ENCODE measurements at places on chromosomes 4 and X.

DNA sequence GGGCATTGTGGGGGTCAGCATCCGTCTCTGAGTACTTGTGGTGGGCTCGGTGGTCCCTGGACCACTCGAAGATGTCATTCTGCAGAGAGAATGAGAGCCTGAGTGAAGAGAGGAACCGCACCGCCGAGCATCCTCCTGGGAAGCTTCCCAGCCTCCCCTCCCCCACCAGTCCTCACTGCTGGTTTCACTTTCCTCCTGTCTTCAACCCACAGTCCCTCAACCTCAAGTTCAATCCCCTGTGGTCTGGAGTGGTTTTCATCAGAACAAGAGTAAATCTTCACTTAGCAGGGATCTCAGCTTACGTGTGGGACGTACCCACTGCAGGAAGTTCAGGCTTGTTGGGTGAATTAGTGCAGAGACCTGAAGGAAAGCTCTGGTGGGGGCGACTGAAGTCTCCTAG lies 117.8 kb downstream of the SCD5 start:
- DNase-seq: no peak

DNA sequence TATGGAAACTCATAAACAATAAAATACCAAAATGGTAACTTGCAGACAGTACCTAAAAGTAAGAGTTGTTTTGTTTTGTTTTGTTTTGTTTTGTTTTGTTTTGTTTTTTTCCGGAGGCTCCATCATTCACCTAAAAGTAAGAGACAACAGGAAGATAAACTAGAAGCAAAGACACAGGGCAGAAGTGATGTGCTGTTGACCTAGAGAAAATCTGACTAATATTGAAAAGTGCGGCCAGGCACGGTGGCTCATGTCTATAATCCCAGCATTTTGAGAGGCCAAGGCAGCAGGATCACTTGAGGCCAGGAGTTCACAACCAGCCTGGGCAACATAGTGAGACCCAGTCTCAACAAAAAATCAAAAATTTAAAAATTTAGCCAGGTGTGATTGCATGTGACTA lies 5.6 kb upstream of the CENPC start:
- no peak for DNase-seq

- no peak for DNase-seq
Observed at GRCh38 chrX:63869506-63869905, 84.5 kb upstream of the ARHGEF9 start.

- no peak for DNase-seq
Observed at GRCh38 chr4:63580796-63581475, 828.3 kb downstream of the TECRL start.

DNA sequence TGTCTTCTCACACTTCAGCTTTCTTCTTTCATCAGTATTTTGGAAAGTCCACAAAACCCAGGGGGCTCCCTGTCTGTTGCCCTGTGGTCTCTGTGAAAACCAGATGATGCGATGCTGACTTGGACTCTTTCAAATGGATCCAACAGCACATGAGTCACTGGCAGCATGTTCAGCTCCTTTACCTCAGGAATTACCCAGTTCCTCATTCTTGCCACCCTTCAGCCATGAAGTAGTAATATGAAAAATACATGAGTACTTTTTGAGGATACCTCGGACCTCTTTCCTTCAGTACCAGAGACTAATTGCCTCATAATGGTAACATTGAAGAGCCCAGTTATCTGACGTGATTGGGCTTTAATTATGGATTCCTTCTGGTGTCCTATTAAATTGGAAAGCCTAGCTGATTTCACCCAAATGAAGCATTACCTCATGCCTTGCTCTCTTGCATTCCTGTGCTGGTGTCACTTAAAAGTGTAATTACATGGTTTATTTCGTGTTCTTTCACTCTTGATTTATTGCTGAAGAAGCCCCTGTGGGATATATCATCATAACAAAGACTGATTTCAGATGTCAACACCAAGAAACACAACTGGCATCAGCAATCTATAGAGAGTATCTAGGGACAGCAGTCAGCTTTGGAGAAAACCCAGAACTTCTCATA lies 63.4 kb downstream of the NFKB1 start:
- no peak for DNase-seq

GRCh38 chr4:5962416-5962815 lies 55.8 kb downstream of the C4orf50 start:
- no peak for DNase-seq

DNA sequence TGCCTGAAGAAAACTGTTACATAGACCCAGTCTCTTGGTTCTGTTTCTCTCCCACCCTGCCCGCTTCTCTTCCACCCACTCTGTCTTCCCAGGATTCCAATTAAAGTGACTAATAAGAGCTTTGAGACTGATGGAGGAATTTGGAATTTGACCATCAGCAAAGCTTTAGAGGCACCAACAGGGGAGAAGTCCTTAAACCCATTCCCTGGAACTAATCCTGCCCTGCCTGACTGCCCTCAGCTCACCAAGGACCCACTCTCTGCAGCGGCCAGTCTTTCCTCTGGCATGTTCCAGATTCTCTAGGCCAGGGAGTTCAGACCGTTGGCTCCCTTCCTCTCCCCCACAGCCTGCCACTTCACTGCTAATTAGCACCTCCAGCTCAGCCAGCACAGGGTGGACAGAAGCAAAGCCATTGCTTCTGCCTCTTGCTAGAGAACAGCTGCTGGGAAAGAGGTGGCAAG lies 23.9 kb downstream of the SCD5 start:
- DNase-seq: no peak

- DNase-seq: no peak
Observed at GRCh38 chr4:64533637-64534036, 124.4 kb upstream of the TECRL start.

- DNase-seq: no peak
Observed at GRCh38 chrX:20383477-20383876, 116.8 kb upstream of the RPS6KA3 start.

DNA sequence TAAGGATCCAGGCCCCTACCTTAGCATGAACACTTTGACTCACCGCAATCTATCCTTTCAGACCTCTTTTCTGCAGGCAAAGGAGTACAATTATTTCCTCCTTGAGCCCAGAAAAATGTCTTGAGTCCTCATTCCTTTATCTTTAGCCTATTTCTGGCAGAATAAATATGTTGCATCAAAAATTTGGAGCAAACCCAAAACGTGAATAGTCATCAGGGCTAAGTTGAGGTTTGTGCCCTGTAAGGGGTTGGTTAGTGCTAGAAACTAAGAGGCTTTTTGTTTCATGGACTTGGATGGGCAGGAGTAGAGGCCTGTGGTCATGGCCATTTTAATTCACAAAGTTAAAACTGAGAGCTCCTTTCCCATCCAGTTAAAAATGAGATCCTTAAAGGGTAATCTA lies 460.3 kb downstream of the GBA3 start:
- no peak for DNase-seq

DNA sequence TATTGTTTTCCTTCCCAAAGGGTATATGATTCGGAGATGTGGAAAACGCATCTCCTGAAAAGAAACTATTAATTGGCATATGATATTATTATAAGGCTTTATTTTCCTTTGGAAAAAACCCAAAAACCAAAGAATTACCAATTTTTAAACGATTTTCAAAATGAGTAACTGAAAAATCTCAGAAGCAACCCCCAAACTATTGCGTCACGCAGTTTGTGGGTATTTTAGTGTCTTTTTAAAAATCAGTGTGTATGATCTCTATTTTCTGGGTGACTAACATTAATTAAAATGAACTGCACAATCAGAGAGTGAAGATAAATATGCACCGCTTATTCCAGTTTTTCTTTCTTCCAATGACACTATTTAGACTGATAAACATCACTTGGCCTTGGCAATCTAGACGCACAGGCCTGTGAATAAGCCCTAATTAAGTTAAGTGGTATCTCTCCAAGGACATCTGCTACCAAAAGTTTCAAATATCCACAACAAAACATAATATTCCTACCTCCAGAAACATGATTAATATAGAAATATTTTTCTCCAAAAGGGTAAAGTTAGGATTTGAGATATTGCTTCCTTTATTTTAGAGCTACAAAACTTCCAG lies 511.5 kb upstream of the FAM241A start:
- no peak for DNase-seq

DNA sequence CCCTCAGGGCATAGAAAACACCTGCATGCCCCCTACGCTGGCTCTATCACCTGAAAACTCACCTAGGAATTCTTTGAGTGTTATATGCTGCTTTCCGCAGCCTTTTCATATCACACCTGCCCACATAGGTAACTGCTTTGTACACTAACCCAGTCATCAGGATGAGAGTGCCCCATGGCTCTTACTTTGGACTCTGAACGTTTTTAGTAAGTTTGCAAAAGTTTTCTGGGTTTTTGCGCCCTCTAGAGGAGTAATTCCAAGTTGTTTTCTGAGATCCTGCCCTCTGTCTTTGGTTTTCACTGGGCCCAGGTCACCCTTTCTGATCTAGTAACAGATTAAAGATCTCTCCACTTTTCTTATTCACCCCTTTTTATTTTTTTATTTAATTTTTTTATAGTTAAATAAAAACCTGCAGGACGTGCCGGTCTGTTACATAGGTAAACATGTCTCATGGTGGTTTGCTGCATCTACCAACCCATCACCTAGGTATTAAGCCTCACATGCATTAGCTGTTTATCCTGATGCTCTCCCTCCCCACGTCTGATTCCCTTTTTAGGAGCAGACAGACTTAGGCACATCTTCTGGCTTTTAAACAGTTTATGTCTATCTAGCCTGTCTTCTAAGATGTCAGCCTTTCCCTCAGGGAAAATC lies 139.2 kb downstream of the NWD2 start:
- peak; percentile 8 for DNase-seq

- no peak for DNase-seq
Observed at GRCh38 chrX:38563030-38563429, 1.7 kb downstream of the TSPAN7 start.

DNA sequence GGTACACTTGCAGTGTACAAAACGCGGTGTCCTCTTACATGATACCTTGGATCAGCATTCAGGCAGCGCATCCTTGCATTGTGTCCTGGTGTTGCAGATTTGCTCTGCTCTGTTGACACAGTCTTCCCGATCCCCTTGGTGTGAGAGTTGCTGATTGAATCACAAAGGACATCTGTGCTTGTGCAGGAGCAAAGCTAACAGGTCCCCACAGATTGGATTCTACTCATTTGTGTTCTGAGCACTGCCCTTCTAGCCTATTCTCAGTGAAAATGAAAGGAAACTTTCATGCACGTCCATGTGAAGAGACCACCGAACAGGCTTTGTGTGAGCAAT lies 171.4 kb downstream of the FRMPD4 start:
- no peak for DNase-seq

GRCh38 chrX:154892296-154892695 lies 6.1 kb downstream of the F8A1 start:
- no peak for DNase-seq

- no peak for DNase-seq
Observed at GRCh38 chr4:78337244-78338020, 214.1 kb upstream of the ANXA3 start.

DNA sequence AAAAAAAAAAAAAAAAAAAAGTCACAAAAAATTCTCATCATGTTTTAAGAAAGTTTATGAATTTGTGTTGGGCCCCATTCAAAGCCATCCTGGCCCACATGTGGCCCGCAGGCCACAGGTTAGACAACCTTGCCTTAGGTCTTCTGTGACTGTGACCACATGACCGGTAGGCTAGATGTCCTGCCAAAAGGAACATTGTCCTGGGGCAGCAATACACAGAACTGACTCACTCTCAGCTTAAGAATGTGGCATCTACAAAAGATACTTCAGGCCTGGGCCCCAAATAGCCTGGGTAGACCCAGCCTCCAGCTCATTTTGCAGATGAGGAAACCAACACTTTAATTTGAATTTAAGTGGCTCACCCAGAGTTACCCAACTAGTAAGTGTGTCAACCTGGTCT lies 10.0 kb downstream of the AWAT2 start:
- DNase-seq: no peak

GRCh38 chr4:117156806-117157205 lies 71.4 kb upstream of the TRAM1L1 start:
- no peak for DNase-seq

DNA sequence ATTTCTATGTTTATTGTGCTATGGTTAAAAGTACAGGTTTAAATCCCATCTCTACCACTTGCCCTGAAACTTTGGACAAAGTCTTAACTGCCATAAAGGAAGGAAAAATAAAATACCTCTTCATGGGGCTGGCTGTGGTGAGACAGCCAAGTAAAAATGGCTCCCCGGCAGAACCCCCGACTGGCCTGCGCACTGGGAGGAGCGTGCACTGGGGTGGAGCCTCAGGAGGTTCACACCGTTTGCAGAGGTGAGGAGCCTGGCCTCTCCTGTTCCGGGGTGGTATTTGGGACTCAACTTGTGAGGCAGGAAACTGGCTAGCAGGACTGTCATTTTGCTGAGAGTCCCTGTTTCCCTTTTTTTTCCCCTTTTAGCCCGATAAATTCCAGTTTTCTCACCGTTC lies 47.8 kb downstream of the CORIN start:
- DNase-seq: no peak

DNA sequence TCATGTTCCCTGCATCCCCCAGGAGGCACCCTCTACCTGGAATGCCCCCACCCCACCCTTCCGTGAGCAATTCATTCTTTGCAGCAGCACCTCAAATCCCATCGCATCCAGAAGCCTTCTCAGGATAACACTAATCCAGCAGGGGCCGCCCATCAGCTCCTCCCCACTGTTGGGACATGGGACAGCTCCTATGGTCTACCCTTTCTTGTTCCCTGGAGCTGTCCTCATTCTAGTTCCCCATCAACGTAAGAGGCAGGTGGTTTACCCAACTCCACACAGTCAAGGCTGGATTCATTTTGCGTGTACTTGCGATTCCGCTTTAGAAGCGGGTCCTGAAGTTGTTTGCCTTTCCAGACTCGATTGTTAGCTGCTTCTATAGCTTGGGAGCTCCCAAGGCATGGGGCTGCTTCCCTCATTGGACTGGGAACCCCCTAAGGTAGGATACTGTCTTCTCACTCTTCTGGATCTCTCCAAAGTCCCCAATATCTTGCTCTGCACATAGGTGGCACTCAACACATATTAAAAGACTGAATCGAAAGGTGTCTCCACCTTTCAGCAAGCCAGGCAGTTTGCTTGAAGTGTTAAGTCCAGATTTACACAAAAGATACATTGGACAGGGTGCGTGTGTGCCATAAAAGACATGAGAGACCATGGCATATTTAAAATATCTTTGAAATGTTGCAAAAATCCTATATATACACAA lies 942 bp upstream of the APLN start:
- no peak for DNase-seq

DNA sequence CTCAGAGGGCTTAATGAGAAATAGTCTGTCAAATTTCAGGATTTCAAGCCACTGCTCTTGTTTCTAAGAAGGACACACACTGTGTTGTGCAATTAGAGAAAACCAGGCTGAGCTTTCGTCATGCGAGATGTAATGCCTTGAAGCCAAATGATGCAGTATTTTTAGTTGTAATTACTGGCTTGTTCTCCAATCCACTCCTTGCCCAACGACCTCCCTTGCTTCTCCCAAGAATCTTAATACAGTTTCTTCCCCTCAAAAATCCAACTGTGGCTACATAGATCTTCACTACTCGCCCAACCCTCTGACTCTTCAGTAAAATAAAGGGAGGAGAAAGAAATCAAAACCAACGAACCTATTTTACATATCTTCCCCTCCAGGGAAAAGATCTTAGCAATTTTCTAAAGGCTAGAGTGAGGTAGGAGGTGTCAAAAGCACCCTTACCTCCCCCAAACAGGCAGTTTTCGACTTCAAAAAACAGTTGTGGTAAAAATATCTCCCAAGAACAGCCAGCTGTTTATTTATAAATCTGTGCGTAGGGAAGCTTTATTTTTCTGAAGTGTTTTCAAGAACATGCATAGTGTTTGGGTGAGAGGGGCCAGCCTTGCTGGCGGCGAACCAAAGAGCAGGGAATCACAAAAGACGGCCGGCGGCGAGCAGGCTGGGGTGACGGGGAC lies 68.7 kb downstream of the MGST2 start:
- peak; percentile 42 for DNase-seq
